ENCODE measurements at places on chromosomes 7 and 10.
A peak's percentile ranks its signal among the peaks of the same experiment; 100 is the strongest.

DNA sequence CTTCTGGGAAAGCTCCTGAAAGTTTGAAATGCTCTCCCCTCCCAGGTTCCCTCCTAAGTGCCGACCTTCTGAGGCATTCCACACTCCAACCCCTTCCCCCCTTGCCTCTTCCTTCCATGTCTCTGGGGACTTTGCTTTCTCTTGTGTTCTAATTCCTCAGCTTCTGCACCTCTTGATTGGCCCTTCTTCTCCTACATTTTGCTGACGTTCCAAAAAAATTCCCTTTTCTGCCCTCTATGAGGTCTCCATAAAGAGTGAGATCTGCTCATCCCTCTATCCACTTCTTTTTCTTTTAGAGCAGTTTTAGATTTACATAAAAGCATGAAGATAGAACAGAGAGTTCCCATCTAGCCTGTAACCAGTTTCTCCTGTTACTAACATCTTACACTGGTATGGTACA is 22.3 kb downstream of the FOXI2 start:
- no peak for DNase-seq

DNA sequence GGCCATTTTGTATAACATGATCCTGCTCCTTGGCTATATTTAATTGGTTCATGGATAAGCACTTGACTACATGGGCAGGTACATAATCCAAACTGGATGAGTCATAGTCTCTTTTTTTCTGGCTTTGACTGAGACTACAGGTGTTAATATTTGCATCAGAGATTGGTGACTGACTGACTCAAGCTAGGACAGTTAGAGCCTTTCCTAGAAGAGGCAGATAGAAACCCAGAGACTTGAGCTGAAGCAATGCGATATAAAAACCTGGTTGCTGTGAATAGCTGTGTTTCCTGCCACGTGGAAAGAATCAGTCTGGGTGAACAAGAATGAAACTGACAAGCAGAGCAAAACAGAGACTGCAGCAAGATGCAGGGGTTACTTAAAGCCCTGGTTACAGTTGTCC is 81.0 kb downstream of the SAMD9 start:
- no peak for DNase-seq

- DNase-seq, result no peak
Observed at GRCh38 chr10:79249186-79250121, 97.8 kb upstream of the PPIF start.

DNA sequence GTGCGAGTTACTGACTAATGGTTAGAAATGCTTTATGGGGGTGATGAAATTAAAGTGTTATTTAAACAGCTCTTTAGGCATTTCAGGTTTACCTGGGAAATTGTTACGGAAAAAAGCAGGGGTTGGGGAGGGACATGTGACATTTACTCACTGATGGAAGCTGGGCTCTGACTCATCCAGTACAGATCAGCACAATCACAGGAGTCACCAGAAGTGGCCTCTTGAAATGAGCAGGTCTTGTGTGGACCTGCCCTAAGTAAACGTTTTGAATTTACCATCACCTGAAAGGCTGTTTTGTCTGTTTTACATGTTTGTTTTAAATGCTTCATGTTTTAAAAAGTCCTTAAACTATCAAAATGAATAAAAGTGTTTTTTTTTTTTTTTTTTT is 2.3 kb downstream of the GLRX3 start:
- no peak for DNase-seq

DNA sequence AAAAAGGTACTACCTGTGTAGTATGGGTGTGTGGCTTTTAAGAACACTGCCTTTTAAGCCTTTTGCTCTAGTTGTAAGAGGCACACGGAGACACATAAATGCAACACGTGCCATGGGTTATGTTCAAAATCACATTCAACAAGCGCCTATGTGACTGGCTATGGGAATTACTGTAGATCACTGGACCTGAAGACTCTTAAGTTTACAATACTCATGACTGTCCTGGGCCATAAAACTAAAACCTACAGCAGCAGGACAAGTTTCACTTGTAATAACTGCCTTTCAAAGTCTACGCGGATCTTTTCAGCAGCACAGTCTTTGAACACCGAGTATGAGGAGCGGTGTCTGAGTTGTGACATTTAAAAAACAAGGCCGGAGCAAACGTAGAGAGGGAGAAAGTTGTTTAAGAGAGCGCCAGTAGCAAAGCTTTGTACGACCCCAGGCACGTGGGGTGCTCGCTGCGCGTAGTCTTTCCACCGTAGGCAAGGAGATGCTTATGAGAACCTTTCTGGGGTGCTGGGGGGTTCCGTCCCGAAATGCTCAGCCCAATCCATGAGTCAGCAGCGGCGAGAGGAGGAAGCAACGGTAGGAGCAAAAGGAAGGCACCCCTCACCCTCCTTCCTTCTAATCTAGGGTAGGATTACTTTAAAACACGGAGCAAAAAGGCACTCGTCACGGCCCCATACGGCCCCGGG is 662 bp downstream of the DNAJC2 start:
- peak; percentile 25 for DNase-seq

- DNase-seq, result no peak
Observed at GRCh38 chr10:29106287-29106686, 182.6 kb upstream of the LYZL1 start.

GRCh38 chr7:101736084-101736483 is 81.3 kb upstream of the CUX1 start:
- DNase-seq, result no peak

DNA sequence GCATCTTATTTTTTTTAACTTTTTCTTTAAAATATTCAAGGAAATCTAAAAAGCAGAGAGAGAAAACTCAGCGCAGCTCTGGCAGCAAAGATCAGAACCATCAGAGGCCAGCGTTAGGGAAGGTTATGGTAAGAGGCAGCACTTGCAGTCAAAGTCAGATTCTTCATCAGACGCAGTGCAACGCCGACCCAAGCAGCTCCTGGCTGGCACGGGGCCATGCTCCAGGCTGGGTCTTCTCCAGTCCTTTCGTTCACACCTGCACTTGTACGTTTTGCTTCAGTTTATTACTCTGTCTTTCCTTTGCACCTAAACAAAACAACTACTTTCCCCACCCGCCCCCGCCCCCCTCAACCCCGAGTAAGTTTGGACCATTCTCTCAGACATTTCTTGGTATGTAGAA is 43.1 kb upstream of the SEC61G start:
- DNase-seq, result no peak

DNA sequence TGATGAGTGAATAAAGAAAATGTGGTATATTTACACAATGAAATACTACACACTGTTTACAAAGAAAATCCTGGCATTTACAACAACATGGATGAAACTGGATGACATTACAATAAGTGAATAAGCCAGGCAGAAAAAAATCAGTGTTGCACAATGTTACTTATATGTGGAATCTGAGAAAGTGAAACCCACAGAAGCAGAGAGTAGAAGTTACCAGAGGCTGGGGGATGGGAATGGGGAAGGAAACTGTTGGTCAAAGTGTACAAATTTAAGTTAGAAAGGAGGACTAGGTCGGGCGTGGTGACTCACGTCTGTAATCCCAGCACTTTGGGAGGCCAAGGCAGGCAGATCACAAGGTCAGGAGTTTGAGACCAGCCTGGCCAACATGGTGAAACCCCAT is 538.5 kb upstream of the MKI67 start:
- no peak for DNase-seq

GRCh38 chr7:128063088-128063487 is 31.9 kb upstream of the LRRC4 start:
- no peak for DNase-seq

DNA sequence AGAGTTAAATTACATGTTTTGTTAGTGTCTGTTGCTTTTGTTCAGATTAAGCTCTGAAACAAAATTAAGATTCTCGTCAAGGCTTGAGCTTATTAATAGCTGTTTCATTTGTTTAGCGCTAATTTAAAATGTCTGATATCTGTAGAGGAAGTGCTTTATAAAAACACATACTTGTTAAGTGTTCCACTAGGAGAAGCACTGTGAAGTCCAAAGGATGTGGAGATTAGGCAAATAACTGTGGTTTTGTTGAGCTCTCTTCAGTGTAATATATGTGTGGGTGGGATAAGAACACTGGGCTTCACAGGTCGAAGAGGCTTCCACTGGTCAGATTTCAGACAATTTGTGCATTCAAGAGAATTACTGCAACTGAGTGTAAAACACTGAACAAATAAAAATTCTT is 242.0 kb downstream of the AUTS2 start:
- no peak for DNase-seq

GRCh38 chr10:52900593-52900992 is 128.0 kb upstream of the MBL2 start:
- no peak for DNase-seq

GRCh38 chr7:108003599-108003935 is 606 bp upstream of the LAMB1 start:
- DNase-seq, result no peak

- no peak for DNase-seq
Observed at GRCh38 chr10:105192861-105193260, 551.8 kb downstream of the SORCS3 start.

GRCh38 chr7:105024734-105025133 is 10.7 kb downstream of the KMT2E start:
- DNase-seq, result no peak

- DNase-seq, result no peak
Observed at GRCh38 chr7:90250601-90251303, 5.8 kb downstream of the CFAP69 start.

DNA sequence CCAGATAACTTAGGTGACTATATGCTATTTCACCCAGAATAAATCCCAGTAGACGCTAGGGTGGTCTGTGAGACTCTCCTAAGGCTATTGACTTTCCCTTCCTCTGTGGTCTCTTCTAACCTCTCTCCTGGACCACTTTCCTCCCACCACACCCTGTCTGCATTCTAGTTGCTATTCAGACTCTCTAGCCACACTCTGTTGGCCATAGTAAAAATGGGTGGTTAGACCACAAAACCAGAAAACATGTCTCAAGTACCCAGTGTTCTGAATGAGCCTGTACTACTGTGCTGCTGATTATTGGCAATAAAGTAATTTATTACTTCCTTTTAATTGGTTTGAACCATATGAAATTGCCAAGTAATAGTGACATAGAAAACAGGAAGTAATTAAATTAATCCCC is 240.8 kb downstream of the KIF20B start:
- DNase-seq, result no peak

DNA sequence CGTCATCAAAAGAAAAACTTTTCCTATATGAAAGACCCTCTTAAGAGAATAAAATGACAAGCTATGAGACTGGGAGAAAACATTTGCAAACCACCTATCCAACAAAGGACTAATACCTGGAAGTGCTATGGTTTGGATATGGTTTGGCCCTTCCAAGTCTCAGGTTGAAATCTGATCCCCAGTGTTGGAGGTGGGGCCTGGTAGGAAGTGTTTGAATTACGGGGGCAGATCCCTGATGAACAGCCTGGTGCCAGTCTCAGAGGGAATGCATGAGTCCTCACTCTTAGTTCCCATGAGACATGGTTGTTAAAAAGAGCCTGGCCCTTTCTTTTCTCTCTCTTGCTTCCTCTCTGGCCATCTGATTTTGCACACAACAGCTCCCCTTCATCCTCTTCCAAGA is 6.3 kb downstream of the ALDH18A1 start:
- DNase-seq, result no peak

- DNase-seq, result no peak
Observed at GRCh38 chr10:3046210-3046779, 21.1 kb upstream of the PFKP start.

DNA sequence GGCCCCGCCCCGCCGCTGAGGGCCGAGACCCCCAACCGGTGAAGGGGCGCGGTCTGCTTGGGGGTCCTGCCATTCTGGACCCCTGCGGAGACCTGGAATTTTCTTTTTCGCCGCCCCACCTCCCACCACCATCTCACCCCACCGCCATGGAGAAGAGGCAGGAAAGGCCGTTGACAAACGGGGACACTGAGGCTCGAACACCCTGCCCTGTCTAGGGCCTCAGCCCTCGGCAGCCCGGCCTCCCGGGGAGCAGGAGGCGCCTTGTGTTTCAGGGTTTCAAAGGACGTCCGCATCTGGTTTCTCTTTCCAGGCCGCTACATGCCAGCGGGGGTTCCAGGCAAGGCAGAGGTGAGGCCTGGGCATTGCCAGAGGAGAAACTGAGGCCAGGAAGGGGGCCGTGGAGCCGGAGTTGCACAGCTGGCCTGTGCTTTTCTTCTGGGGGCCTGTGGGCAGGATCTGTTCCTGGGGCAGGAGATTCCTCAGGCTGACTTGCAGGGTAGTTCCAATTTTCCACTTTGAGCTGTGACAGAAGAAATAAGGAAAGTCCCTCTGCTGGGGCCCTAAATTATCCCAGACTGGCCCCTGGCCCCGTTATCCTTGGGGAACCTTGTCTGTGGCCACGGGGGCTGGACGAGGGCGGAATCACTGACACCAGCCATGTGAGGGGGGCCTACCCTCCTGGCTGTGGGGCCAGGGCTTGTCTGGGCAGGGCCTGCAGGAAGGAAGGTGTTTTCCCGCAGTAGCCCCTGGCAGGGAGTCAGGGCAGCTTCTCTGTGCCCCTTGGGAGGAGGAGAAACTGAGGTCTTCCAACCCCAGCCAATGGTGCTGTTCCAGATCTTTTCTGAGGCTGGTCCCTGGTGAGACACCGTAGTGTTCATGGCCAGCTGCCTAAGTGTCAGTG is 900 bp upstream of the MICALL2 start:
- no peak for DNase-seq

GRCh38 chr7:141515941-141516340 is 35.3 kb upstream of the AGK start:
- DNase-seq, result no peak

GRCh38 chr10:128001363-128001745 is 94.5 kb downstream of the PTPRE start:
- DNase-seq, result no peak

DNA sequence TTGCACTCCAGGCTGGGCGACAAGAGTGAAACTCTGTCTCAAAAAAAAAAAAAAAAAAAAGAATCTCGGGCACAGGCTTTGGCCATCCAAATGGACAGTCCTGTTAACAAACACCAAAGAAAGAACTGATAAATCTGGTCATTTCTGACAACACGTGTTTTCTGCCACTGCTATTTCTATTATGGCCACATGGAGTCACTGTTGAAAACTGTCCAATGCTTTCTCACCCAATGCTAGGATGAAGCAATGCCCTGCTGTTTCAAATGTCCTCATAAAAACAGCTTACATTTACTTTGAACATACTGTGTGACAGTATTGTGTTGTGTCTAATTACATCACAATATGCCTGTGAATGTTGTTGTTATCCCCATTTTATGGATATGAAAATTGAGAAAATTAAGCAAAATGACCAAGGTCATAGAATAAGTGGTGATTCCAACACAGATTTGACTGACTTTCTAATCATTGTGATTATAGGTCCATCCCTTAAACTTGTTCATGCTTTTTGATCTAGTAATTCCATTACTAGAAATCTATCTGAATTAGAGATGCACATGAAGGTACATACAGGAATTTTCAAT is 19.9 kb upstream of the MAP3K8 start:
- no peak for DNase-seq

All from right renal cortex interstitium (tissue), 3 donors.